Brain pericyte (primary cell): ENCODE measurements at places on chromosomes 4 and X.

DNA sequence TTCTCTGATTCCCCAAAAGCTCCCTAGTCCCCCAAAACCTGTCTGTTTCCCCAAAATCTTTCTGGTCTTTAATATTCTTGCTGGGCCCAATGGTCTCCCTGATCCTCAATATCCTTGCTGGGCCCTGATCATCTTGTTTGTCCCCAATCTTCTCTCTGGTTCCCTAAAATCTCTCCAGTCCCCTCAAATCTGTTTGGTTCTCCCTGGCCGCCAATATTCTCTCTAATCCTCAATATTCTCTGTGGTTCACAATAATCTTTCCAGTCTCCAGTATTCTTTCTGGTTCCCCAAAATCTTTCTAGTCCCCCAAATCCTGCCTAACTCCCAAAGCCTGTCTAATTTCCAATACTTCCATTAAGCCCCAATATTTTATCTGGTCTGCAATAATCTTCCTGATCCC is 18.5 kb downstream of the P2RY8 start:
- DNase-seq = no peak

DNA sequence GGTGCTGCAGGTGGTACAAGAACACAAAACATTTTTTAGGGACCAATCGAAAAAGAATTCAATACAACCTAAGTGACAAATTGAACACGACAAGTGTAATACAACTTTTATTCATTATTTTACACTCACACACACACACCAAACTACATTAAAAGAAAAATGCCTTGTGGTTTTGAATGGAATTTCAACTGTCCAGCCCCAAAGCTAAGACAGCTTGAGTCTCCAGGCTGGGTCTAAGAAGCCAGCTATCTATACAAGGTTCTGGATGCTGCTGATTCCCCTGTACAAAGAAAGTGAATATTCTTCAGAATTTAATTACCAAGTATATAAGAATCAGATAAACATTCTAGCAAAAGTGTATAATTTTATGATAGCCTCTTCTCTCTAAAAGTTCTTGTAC is 118.2 kb downstream of the PPP3CA start:
- DNase-seq = no peak

GRCh38 chrX:41906515-41907187 is 16.7 kb downstream of the CASK start:
- no peak for DNase-seq

GRCh38 chrX:142084611-142085010 is 120.5 kb downstream of the MAGEC2 start:
- no peak for DNase-seq

- no peak for DNase-seq
Measured at GRCh38 chr4:76211769-76212708, 1.6 kb downstream of the SCARB2 start.

DNA sequence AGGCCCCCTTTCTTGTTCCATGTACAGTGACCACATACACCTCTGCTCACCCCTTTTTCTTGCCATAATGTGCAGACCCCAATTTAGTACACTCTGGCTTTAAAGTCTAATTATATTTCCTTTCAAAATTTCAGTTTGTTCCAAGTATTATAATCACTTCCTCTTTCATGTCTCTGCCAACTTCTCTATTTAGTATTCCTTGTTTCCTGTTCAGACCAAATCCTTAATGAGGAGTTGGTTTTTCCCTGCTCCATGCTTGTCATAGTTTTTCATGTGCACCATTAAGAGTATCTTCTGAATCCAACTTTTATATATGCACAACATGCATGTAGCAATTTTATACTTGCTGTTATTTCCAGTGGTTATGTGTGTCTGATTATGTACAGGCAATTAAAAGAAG is 32.3 kb downstream of the USP53 start:
- DNase-seq = no peak

DNA sequence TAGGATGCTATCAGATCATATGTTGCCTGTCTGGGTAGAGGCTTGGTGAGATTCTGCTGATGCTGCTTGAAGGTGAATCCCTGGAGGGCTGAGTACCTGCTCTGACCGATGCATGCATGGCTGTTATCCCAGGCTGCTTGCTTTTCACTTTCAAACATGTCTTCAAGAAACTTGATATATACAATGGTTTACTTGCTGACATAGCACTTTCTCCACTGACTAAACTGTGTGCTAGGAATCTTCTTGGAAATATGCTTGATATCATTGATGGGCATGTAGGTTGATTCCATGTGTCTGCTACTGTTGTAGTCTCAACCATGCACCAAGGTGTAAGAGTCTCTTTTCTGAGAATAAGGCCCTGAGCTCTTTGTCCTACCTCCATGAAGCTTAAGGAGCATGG is 79.6 kb upstream of the WDR1 start:
- DNase-seq = no peak

DNA sequence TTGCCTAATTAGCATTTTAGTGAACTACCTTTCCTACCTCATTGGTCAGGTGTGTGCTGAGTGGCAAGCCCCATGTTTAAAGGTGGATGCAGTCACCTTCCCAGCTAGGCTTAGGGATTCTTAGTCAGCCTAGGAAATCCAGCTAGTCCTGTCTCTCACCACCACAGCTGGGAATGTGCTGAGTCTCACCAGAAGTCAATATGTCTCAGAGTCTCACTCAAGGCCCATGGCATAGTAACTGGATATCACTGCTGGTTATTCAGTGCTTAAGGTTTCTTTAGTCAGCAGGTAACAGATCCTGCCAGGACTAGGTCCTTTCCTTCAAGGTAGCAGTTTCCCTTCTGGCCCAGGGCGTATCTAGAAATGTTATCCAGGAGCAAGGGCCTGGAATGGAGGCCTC is 136.5 kb downstream of the COX18 start:
- DNase-seq = no peak

GRCh38 chr4:5922556-5922955 is 29.7 kb upstream of the CRMP1 start:
- DNase-seq = no peak

- DNase-seq = no peak
Measured at GRCh38 chrX:13001097-13001496, 26.2 kb downstream of the TMSB4X start.

- DNase-seq = no peak
Measured at GRCh38 chr4:181477591-181477990, 765.6 kb upstream of the TENM3 start.

DNA sequence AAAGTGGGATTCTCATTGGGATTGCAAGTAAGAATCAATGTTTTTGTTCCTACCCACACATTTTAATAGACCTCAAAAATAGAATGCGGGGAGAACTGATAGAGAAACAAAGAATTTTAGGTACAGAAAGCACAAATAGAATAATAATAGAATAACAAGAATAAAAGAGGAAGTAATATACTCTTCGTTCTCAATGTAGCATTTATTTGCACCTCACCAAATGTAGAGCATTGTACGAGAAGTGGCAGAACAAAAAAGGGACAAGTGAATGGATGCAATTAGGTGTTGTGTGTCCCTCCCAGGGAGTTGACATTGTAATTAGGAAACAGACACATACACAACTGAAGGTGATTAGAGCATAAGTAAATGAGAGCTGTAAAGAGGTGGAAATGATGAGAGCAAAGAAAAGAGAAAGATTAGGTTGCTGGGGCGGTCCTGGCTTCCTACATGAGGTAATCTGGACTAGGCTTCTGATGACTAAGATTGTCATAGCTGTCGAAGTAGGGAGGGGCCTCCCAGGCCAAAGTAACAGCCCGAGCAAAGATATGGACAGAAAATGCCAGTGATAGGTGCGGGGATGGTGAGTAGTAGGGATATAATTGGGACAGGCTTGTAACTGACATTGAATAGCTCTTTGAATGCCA is 10.4 kb downstream of the RAB9A start:
- no peak for DNase-seq

- no peak for DNase-seq
Measured at GRCh38 chr4:153025406-153025805, 89.3 kb downstream of the FHDC1 start.

- no peak for DNase-seq
Measured at GRCh38 chr4:133143775-133144430, 5.2 kb upstream of the PCDH10 start.

DNA sequence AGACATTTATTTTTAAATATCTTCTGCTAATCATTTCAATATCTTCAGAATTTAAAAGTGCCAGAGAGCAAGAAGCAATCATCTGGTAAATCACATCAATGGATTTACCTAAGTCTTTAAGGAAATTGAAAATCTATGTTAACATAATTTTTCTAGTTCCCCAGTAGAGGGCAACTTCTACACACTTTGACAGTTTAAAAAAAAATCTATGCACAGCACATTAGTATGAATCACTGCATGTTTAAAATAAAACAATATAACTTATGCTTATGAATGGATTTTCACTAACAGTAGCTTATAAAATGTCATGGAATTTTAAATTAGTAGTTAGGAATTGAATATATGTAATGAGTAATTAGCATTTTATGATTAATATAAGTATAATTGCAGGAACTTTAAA is 126.5 kb downstream of the REELD1 start:
- no peak for DNase-seq

GRCh38 chr4:87317527-87317926 is 5.2 kb downstream of the HSD17B13 start:
- no peak for DNase-seq

DNA sequence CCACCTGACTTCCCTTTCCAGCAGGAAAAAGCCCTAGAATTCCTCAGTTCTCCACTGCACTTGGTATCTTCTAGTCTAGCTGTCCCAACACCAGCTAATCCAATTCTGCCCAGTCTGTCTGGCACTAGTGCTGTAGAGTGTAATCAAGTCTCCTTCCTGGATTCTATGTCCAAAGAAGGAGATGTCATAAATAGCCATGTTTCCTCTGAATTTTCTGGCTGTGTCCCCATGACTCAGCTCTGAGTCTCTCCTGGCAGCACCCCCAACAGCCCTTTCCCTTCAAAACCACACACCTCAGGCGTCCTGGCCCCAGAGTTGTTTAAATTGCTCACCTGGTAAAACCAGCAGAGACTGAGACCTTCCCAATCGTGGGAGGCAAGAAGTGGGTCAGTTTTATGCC is 197.2 kb downstream of the GRXCR1 start:
- DNase-seq = no peak

GRCh38 chr4:8468746-8469535 is 28.4 kb downstream of the TRMT44 start:
- peak; percentile 46 for DNase-seq

DNA sequence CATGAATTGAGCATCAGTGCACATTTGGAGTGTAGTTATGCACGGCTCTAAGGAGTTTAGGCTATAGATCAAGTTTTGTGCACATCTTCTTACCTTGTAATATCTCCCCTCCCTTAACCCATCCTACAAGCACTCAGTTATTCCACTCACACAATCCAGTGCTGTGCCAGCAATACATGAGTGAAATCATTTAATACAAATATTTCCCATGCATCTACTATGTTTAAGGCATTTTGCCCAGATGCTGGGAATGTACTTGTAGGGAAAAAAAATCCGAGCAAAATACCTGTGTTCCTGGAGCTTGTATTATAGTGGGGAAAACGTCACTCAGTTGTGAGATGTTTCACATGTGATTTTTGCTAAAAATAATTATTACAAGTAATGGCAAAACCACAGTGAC is 191.6 kb upstream of the LDB2 start:
- no peak for DNase-seq

DNA sequence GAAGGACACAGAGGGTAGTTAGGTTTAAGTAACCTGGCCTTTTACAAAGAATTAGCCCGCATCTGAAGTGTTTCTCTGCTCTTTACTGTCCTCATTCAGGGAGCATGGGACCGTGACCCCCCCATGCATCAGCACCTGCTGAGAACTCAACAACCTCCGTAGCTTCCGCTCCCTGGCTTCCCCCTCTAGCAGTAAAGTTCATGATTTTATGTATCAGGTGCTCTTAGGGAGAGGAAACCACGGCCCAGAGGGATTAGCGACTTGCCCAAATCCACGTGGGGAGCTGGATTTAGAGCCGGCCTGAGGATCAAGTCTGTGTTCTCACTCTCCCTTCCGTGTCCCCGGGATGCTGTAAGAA is 284.6 kb upstream of the GATB start:
- no peak for DNase-seq

DNA sequence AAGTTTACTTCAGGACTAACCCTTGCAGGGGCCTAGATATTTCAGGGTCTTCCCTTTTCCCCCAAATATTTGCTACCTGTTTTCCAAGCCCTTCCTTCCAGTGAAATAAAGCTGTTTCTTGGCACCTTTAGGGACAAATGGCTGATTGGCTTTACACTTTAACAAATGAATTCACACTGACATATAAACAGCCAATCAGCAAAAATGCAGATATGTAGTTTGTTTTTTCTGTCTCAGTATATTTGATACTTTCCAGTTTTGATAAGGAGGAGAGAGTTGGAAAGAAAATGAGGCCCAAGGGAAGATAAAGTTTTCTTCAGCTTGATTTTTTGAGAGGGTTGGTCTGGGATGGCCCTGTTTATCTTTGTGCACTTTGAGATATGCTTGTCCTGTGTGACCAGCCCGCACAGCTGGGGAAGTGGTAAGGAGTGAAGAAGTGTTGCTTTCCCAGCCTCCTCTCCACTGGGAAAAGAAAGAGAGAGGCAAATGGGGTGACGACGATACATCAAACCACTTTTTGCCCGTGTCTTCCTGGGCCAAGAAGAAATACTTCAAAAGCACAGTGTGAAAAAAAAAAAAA is 67.5 kb downstream of the MGST2 start:
- DNase-seq = no peak

DNA sequence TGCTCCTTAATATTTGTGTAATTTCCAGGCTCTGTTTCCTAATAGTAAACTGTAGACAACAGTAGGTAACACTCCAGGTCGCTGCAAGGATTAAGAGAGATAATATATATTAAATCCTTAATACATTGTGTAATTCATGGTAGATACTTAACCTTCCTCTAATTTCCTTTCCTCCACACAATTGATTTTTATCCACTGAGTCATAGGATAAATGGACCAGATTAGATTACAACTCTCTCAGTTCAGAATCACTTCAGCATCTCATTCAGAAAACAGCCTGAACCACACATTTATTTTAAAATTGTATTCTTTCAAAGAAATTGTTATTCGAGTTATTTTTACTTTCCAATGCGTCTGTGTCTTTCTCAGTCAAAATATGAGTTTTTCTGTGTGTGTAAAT is 17.1 kb downstream of the GK2 start:
- DNase-seq = no peak

- no peak for DNase-seq
Measured at GRCh38 chr4:180641495-180641894, 1601.7 kb upstream of the TENM3 start.

- DNase-seq = no peak
Measured at GRCh38 chr4:185718578-185719499, 93.2 kb downstream of the SORBS2 start.

- DNase-seq = no peak
Measured at GRCh38 chr4:8912089-8912455, 40.4 kb upstream of the HMX1 start.

DNA sequence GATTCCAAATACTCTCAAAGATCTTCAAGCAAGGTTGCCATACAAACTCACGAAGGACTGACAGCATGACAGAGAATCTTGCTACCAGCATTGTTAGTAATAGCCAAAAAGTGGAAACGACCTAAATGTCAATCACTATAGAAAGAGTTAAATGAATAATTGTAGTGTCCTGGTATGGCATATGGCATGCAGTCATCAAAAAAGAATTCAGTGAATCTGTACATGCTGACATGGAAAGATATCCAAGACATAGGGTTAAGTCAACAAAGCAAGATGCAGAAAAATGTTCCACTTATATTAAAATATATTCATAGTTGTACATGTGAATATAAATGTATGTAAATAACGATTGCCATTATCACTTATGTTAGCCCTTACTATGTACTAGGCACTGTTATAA is 37.6 kb downstream of the SRPX2 start:
- no peak for DNase-seq

GRCh38 chr4:16449406-16449805 is 223.1 kb upstream of the TAPT1 start:
- DNase-seq = no peak

GRCh38 chr4:112847045-112847444 is 202.4 kb upstream of the ANK2 start:
- no peak for DNase-seq
